ENCODE measurements at places on chromosomes 5 and 9. TPM values are rescaled to one million over a fixed set of nuclear protein-coding genes. Genes with fewer than 3 reads are reported as not detected.
A peak's percentile ranks its signal among the peaks of the same experiment; 100 is the strongest.

- no peaks in the 10 kb centered on the region for H3K36me3 ChIP-seq
- H3K4me1 ChIP-seq, result peaks cover 6% of the 10 kb centered on the region
- H3K4me3 ChIP-seq, result no peak overlapping the region
- no peak overlapping the region for H3K27ac ChIP-seq
Observed at GRCh38 chr5:180129291-180130190, 58.0 kb upstream of the RNF130 start.

GRCh38 chr9:134391319-134392231, 65.3 kb downstream of the RXRA start:
- no peak for DNase-seq
- peaks cover 98% of the 10 kb centered on the region for H3K4me1 ChIP-seq
- H3K36me3 ChIP-seq, result peaks cover 5% of the 10 kb centered on the region
- no peak overlapping the region for H3K4me3 ChIP-seq
- H3K27ac ChIP-seq, result peak overlapping the region; percentile 25

DNA sequence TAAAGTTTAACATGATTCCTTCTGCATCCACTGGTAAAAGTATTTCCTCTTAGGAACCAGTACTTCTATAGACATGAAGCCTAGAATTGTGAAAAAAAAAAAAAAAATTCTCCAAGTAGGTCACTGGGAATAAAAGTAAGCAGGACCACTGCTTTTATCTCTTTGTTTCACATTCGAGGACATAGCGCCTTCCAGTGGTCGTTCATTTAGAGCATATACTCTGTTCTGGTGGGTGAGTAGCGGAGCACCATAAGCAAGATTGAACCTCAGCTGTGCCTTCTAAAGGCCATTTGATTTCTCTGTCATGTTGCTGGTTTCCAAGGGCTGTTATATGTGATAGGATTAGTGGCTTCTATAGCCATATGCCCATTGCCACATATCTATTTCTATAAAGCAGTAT, 393.1 kb downstream of the TMEM232 start:
- no peaks in the 10 kb centered on the region for H3K4me1 ChIP-seq
- no peak overlapping the region for H3K27ac ChIP-seq
- DNase-seq, result no peak
- no peak overlapping the region for H3K4me3 ChIP-seq

DNA sequence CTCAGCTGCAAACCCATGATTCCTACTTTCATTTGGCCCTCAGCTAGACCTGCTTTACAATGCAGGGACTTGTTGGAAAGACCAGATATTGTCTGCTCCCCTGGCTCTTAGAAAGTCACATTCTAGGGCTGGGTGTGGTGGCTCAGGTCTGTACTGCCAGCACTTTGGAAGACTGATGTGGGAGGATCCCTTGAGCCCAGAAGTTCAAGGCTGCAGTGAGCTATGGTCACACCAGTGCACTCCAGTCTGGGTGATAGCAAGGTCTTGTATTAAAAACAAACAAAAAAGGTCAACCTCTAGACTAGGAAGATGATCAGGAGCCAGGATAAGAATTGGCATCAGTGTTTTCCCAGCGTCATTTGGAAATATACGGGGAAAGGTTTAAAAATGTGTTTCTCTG, 145.8 kb downstream of the PALM2AKAP2 start:
- H3K36me3 ChIP-seq, result no peaks in the 10 kb centered on the region
- no peak overlapping the region for H3K4me3 ChIP-seq
- DNase-seq, result no peak
- no peaks in the 10 kb centered on the region for H3K27me3 ChIP-seq
- H3K27ac ChIP-seq, result no peak overlapping the region

DNA sequence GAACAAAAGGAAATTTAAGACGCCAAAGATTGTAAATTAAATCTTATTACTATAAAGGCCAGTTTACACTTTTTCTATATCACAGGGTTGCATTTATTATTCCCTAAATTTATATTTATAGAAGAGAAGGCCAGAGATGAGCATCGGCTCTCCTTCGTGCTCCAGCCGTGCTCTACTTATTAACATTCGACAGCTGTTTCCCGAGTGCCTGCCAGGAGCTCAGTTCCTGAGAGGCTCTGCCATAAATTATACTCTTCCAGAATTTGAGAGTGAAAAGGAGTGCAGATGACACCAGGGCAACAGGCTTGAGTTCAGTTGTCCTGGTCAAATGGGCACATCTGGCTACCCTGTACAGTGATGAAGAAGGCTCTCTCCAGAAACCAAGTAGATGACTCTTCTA, 70.1 kb downstream of the PCSK5 start:
- no peak overlapping the region for H3K4me3 ChIP-seq
- no peaks in the 10 kb centered on the region for H3K36me3 ChIP-seq
- peak; percentile 40 for DNase-seq
- H3K27ac ChIP-seq, result no peak overlapping the region
- H3K27me3 ChIP-seq, result no peaks in the 10 kb centered on the region

- peak overlapping the region; percentile 26 for H3K4me3 ChIP-seq
- no peaks in the 10 kb centered on the region for H3K36me3 ChIP-seq
- H3K27me3 ChIP-seq, result no peaks in the 10 kb centered on the region
- peak; percentile 61 for DNase-seq
Observed at GRCh38 chr9:134455934-134456755, 129.9 kb downstream of the RXRA start.

- peaks cover 8% of the 10 kb centered on the region for H3K27me3 ChIP-seq
- H3K4me1 ChIP-seq, result peaks cover 9% of the 10 kb centered on the region
- peak overlapping the region; percentile 54 for H3K27ac ChIP-seq
Observed at GRCh38 chr5:159133041-159133741, 33.5 kb upstream of the EBF1 start.

GRCh38 chr5:164098531-164098930, 593.1 kb downstream of the MAT2B start:
- no peak for DNase-seq
- no peaks in the 10 kb centered on the region for H3K4me1 ChIP-seq
- no peak overlapping the region for H3K27ac ChIP-seq
- H3K36me3 ChIP-seq, result no peaks in the 10 kb centered on the region
- no peaks in the 10 kb centered on the region for H3K27me3 ChIP-seq

- no peaks in the 10 kb centered on the region for H3K36me3 ChIP-seq
- no peaks in the 10 kb centered on the region for H3K27me3 ChIP-seq
- DNase-seq, result no peak
- H3K4me1 ChIP-seq, result no peaks in the 10 kb centered on the region
Observed at GRCh38 chr5:37506722-37507121, 127.6 kb downstream of the WDR70 start.

GRCh38 chr5:160452795-160453194, 31.1 kb downstream of the PTTG1 start:
- H3K36me3 ChIP-seq, result no peaks in the 10 kb centered on the region
- no peak overlapping the region for H3K27ac ChIP-seq
- H3K4me3 ChIP-seq, result no peak overlapping the region

DNA sequence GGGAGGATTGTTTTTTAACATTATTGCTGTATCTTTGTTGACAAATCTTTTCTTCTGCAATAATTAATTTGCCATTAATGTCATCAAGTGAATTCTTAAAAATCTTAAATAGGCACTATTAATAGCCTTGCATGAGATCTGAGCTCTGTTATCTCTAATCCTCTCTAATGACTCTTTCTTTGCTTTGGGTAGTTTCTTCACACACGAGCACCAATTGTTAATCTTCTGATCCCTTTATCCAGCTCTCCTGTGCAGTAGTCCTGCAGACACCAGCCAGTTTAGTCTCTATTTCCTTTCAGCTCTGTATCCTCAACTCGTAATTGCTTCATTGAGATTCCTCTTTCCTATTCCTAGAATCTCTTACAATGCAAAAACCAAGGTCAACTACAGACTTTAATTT, 8.1 kb downstream of the SPINK14 start:
- no peaks in the 10 kb centered on the region for H3K36me3 ChIP-seq
- H3K27ac ChIP-seq, result no peak overlapping the region
- no peak overlapping the region for H3K4me3 ChIP-seq
- no peaks in the 10 kb centered on the region for H3K27me3 ChIP-seq
- no peaks in the 10 kb centered on the region for H3K4me1 ChIP-seq
- no peak for DNase-seq

DNA sequence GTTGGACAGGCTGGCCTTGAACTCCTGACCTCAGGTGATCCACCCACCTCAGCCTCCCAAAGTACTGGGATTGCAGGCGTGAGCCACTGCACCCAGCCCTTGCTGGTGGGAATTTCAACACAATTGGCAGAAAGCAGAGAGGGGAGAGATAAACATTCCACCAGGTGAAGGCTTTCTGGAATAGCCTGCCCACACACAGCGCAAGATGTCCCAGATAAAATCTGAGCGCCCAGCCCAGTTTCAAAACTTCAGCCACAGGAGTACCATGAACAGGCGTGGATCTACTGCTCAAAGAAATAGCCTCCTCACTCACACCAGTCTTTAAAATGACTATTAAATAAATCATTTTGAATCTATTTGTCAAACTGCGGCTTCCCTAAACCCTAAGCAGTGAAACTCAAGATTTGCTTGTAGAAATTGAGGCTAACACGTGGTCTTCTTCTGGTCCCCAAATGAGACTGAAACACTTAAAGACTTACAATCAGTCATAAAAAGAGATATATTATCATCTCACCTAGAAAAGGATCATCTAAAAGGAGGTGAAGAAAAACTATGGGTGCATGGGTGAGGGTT, 34.7 kb downstream of the CAPSL start:
- H3K4me3 ChIP-seq, result no peak overlapping the region
- H3K27ac ChIP-seq, result no peak overlapping the region
- no peaks in the 10 kb centered on the region for H3K36me3 ChIP-seq
- DNase-seq, result no peak
- no peaks in the 10 kb centered on the region for H3K27me3 ChIP-seq
- no peaks in the 10 kb centered on the region for H3K4me1 ChIP-seq

DNA sequence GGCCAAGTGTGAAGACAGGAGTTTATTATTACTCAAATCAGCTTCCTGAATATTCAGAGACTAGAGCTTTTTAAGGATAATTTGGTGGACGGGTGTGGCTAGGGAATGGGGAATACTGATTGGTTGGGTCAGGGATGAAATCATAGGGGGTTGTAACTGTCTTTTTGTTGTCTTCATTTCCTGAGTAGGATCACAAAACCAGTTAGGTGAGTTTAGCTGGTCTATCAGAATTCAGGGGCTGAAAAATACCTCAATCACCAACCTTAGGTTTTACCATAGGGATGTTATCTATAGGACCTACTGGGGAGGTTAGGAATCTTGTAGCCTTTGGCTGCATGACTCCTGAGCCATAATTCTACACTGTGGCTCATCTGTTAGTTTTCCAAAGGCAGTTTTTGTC, 235.8 kb downstream of the YTHDC2 start:
- no peaks in the 10 kb centered on the region for H3K4me1 ChIP-seq
- no peaks in the 10 kb centered on the region for H3K36me3 ChIP-seq
- H3K4me3 ChIP-seq, result no peak overlapping the region

DNA sequence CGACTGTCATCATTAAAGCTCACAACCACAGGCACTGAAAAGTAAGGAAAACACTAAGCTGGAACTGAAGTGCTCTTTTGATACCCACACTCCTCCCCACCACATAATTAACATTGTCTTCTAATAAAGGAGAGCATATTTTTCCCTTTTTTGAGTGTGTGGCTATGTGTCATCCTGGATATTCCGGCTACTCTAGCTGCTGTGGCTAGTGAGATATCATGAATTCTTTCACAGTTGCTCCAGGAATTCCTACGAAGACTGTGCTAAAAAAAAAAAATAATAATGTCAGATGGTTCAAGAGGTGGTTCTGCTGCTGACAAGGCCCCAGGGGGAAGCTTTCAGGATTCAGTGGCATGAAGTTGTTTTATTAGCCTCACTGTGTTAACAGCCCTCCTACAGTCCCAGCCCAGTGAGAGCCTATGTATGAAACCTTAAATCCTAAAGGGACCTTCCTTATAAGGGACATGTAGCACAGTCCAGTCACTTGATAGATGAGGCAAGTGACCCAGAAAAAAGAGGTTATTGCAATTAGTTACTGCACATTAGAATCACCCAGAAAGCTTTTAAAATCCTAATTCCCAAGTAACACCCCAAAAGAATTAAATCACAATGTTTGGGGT, 46.6 kb downstream of the TMEM252 start:
- DNase-seq, result no peak
- H3K4me3 ChIP-seq, result no peak overlapping the region
- H3K27me3 ChIP-seq, result no peaks in the 10 kb centered on the region
- H3K4me1 ChIP-seq, result no peaks in the 10 kb centered on the region
- no peaks in the 10 kb centered on the region for H3K36me3 ChIP-seq

DNA sequence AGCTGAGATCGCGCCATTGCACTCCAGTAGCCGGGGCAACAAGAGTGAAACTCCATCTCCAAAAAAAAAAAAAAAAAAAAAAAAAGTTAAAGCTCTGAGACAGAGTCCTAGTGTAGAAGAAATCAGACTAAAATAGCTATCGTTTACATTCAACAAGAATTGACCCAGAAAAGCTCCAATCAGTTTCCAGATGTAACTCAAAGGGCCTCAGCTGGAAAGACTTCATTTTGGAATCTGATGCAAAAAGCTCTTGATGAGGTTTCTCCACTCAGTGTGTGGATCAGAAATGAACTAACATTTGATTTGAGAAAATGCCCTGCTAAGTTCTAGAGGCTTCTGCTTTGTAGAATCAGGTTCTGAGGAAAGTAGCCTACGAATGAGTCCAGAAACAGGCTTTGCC, 7.2 kb upstream of the C1QTNF2 start:
- no peaks in the 10 kb centered on the region for H3K36me3 ChIP-seq
- no peaks in the 10 kb centered on the region for H3K27me3 ChIP-seq
- H3K4me3 ChIP-seq, result no peak overlapping the region
- DNase-seq, result no peak
- no peaks in the 10 kb centered on the region for H3K4me1 ChIP-seq
- H3K27ac ChIP-seq, result no peak overlapping the region

- H3K36me3 ChIP-seq, result no peaks in the 10 kb centered on the region
- H3K27ac ChIP-seq, result no peak overlapping the region
- H3K4me1 ChIP-seq, result no peaks in the 10 kb centered on the region
- H3K27me3 ChIP-seq, result no peaks in the 10 kb centered on the region
- no peak for DNase-seq
Observed at GRCh38 chr5:96198356-96199058, 234.5 kb downstream of the PCSK1 start.

GRCh38 chr9:128685636-128686489, 3.2 kb upstream of the SET start:
- peaks cover 59% of the 10 kb centered on the region for H3K4me1 ChIP-seq
- peak overlapping the region; percentile 94 for H3K27ac ChIP-seq
- peak; percentile 80 for DNase-seq
- H3K36me3 ChIP-seq, result peaks cover 1% of the 10 kb centered on the region
- H3K27me3 ChIP-seq, result no peaks in the 10 kb centered on the region

GRCh38 chr5:142852416-142853198, 82.4 kb downstream of the ARHGAP26 start:
- DNase-seq, result no peak
- H3K36me3 ChIP-seq, result no peaks in the 10 kb centered on the region
- no peak overlapping the region for H3K4me3 ChIP-seq

GRCh38 chr5:83473346-83474160, 2.0 kb downstream of the VCAN start:
- no peaks in the 10 kb centered on the region for H3K36me3 ChIP-seq
- peaks cover 57% of the 10 kb centered on the region for H3K27me3 ChIP-seq
- H3K4me3 ChIP-seq, result peak overlapping the region; percentile 45
- peak; percentile 56 for DNase-seq
- peaks cover 28% of the 10 kb centered on the region for H3K4me1 ChIP-seq
- H3K27ac ChIP-seq, result peak overlapping the region; percentile 80

- DNase-seq, result no peak
- H3K27me3 ChIP-seq, result no peaks in the 10 kb centered on the region
- no peak overlapping the region for H3K4me3 ChIP-seq
- no peak overlapping the region for H3K27ac ChIP-seq
- no peaks in the 10 kb centered on the region for H3K4me1 ChIP-seq
Observed at GRCh38 chr5:59416451-59416850, 477.1 kb downstream of the PDE4D start.

Gene MYMK
- not detected for total RNA-seq

Gene SELENOP
- total RNA-seq, result 484 TPM

Gene PCDHA1
- total RNA-seq, result not detected

Gene ABLIM3
- total RNA-seq, result 8.8 TPM

Gene ZNF483
- total RNA-seq, result 29.7 TPM

Gene GADD45G
- total RNA-seq, result 103 TPM

Gene BSPRY
- 23.9 TPM for total RNA-seq

Gene POC5
- 8.4 TPM for total RNA-seq

Gene PLCXD3
- 2.2 TPM for total RNA-seq

Gene GDF9
- total RNA-seq, result not detected

Data from stomach (tissue), 19 donors.